ENCODE measurements at places on chromosomes 1 and 21.
A peak's percentile ranks its signal among the peaks of the same experiment; 100 is the strongest.

DNA sequence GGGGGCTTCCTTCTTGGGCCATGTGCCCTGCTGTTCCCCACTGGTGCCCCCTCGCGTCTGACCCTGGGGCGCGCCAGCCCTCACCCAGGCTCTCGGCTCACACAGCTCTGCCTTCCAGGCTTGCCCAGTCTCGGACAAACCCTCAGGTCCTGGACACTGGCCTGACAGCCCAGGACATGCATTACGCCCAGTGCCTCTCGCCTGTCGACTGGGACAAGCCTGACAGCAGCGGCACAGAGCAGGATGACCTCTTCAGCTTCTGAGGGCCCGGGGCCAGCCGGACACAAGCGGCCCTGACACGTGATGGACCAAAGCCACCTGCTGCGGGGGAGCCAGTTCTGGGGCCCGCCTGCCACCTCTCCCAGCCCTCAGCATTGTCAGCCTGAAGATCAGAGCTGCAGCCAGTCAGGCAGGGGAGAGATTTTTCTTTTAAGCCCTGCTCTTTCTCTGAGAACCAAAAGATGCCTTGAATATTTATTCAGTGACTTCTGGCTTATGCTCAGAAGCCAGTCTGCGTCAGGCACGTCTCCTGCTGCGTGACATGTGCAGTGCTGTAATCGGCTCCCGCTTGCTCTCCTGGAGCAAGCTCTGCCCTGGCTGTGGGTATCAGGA lies 23.4 kb downstream of the LDLRAP1 start:
- DNase-seq, result no peak

DNA sequence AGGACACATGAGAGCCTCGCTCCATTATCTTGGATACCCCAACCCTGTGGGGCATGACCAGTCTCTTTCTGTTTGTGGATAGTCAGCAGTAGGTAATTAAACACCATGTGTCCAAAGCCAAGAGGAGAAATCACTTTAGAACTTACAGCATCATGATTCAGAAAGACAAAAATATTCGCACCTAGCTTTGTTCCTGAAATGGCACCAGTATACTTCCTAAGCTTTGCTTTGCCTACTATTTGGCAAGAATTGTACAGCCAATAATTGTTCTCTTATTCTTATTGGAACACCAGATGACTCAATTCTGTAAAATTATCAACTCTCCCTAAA lies 24.2 kb downstream of the TNFRSF9 start:
- no peak for DNase-seq

DNA sequence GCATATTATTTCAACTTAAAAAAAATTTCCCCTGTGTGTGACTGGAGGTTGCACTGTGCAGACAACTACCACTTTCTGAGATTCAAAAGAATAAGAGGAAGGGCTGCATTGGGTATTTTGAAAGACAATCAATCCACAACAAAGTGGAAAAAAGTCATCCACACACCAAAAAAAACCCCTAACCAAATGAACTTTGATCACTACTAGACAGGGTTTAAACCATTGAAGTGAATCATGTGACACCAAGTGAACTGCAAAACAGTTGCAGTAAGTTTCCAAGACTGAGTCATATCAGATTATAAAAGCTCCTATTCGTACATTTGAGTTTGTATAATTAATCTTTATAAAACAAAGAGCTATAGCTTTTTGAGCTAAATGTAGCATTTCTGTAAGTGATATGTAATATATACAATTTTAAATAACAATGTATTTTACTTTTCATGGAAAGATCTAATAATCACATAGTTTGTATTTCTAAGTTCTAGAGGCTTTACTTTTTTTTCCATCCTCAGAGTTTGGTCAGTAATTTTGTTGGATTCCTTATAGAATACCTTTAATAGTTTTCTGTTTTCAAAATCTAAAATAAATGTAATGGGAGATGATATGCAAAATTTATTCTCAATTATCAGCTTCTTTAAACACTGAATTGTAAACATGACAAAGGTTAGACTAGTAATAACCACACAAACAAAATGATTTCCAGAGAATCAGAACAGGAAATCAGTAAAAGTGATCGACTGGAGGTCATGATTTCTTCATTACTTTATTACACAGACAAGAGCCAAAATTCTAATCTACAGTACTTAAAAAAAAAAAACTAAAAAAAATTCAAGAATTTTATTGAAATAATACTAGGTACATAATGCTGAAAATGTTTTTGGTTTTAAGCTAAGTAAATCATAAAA lies 50.5 kb upstream of the GFI1 start:
- DNase-seq, result peak; percentile 59

- DNase-seq, result no peak
Observed at GRCh38 chr1:219405531-219406331, 207.2 kb downstream of the ZC3H11B start.

- DNase-seq, result no peak
Observed at GRCh38 chr1:37656026-37656425, 21.3 kb upstream of the RSPO1 start.

GRCh38 chr1:37728416-37728815 lies 36.1 kb downstream of the CDCA8 start:
- no peak for DNase-seq

GRCh38 chr21:32055305-32055704 lies 182.5 kb downstream of the HUNK start:
- no peak for DNase-seq

GRCh38 chr1:9207086-9207485 lies 27.5 kb upstream of the H6PD start:
- DNase-seq, result no peak

DNA sequence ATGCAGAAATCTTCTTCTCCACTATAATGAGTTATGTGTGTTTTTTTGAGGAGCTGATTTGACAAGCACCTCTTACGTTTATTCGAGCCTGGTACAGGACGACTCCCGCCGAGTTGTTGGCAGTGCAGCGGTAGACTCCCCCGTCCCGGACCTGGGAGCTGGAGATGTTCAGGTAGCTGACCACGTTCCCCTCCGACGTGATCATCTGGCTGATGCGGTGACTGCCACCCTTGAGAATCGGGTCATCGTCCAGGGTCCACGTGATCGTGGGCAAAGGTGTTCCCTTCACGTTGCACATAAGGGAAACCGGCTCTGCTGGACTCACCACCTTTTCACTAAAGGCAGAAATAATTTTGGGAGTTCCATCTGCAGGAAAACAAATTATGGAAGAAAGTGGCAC lies 471.8 kb downstream of the PCP4 start:
- no peak for DNase-seq

DNA sequence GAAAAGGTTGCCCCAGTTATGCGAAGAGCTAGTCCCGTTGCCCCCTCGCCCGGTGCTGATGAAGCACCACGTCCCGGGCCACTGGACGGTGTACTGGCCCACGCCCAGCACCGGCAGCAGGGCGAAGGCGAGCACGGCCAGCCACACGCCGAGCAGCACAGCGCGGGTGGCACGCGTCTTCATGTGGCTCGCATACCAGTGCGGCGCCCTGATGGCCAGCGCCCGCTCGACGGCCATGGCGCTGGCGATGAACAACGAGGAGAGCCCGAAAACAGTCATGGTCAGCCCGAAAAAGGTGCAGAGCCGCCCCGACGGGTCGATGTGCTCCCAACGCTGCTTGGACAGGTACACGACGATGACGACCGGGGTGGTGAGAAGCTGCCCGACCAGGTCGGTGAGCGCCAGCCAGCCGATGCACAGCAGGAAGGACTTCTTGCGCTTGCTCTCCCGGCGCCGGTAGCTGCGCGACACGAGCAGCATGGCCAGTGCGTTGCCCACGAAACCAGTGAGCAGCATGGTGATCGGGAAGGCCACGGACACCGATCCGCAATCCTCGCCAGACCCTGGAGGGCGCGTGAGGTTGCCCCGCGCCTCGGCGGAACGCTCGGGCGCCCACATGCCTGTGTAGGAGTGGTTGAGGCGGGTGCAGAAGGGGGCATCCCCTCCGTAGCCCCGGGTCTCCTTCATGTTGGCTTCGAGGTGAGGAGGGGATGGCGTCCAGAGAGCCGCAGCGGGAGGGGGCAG lies 553 bp downstream of the PTGER3 start:
- DNase-seq, result peak; percentile 14

GRCh38 chr21:38989745-38990423 lies 184.2 kb downstream of the ETS2 start:
- no peak for DNase-seq

DNA sequence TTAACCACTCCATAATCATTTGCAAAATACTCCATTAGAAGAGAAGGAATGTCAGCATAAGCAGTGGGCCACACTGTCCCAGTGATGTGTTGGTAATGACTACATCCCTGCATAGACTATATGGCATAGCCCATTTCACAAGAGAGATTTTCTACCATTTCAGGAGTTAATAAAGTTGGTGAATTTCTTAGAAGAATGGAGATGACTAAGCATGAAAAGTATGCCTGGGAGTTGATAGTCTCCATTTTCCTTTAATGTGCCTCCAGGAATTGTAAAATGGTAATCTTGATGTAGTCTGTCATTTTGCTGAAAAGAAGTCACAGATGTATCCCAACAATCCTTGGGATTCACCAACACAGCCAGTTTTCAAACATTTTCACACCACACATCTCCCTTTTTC lies 608.8 kb upstream of the CHRM3 start:
- DNase-seq, result no peak

DNA sequence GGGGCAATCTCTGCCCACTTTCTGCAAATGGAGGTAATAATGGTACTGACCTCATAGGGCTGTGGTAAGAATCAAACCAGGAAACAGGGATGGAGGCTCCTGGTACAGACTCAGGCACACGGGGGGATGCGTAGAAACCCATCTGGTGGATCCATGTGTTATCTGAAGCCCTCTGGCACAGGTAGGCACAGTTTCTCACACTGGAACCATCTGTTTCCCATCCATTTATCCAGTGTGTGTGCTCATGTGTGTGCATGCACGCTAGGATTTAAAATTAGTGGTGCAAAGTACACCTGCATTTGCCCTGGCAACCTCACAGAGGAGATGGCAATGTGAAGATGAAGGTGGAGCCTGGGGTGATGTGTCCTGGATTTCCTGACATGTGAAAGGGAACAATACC lies 103.3 kb downstream of the RAVER2 start:
- no peak for DNase-seq

GRCh38 chr1:209618756-209619420 lies 33.3 kb downstream of the LAMB3 start:
- DNase-seq, result no peak

DNA sequence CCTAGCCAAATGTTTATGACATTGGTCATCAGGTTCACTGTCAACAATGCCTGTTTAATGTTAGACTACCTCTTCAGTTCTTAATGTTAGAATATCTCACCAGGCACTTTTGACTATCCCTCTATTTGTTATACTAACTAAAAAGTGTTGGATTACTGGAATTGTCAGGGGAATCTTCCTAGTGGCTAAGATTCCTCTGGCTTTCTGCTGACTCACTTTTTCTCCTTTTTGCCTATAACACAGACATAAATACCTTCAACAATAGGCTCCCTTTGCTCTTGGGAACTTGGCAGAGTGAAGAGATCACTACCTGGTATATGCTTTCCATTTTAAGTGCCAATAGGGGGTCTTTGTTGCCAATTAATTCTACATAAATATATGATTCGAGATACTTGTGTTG lies 68.5 kb downstream of the TMEM200B start:
- DNase-seq, result no peak

- no peak for DNase-seq
Observed at GRCh38 chr1:246678816-246679793, 45.1 kb upstream of the SCCPDH start.

GRCh38 chr1:224739997-224740684 lies 124.0 kb downstream of the CNIH3 start:
- no peak for DNase-seq

- no peak for DNase-seq
Observed at GRCh38 chr1:204780630-204781029, 90.0 kb upstream of the NFASC start.

- DNase-seq, result no peak
Observed at GRCh38 chr1:117169871-117170596, 40.7 kb downstream of the VTCN1 start.

- DNase-seq, result no peak
Observed at GRCh38 chr1:160053548-160054365, 16.2 kb downstream of the KCNJ10 start.

DNA sequence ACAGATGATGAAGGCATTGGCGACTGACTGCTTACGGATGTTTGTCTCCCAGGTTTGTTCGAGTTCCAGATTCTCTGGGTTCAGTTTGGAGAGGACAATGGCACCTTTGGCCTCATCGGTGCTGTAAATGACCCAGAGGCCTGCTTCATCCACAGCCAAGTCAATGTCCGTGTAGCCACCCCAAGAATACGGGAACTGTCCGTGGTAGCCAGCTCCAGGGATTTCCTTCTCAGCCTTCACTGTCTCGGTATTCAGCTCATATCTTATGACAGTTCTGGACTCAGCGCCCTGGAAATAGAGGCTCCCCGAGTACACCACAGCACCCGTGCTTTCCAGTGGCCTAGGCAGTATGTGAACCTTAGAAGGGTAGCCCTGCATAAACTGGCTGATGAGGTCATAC lies 14.1 kb downstream of the MYOCOS start:
- DNase-seq, result no peak

DNA sequence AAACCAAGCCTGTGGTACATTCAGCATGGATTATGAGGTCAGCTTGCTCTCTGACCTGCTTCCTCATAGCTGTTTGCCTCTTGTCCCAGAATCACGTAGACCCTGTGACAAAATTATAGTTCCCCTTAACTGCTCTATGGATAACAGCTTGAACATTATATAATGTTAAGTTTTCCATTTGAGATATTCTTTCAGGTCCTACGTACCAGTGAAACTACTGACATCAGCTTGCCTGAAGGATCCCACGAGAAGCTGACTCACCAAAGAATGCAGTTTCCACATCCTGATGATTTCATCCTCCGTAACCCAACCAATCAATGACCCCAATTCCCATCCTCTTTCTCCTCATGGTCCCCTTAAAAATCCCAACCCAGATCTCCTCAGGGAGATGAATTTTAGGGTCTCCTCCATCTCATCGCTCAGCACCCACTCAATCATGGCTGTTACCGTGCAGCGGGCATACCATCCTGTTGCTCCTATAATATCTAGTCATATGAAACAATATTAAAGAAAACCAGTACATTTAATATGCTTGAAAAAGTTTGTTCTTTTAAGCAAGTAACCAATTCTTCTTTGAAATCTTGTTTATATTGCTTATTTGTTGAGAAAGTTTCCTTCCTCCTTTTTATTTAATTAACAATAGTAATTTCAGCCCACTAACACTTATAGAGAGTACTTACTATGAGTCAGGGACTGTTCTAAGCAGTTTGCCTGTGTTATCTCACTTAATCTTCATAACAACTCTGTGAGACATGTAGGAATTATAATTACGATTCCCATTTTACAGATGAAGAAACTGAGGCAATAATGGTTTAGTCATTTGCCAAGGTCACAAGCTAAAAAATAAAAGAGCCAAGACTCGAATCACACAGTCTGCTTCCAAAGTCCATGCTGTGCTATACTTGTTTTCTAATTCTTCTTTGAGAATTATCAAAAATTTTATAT lies 27.4 kb downstream of the CHML start:
- DNase-seq, result no peak

GRCh38 chr1:8482979-8483381 lies 165.1 kb downstream of the SLC45A1 start:
- DNase-seq, result no peak

GRCh38 chr1:182119631-182120030 lies 58.1 kb upstream of the ZNF648 start:
- DNase-seq, result no peak
